ENCODE measurements at places on chromosomes 5 and 9.

GRCh38 chr5:132261881-132262845, 4.7 kb downstream of the PDLIM4 start:
- DNase-seq = no peak

DNA sequence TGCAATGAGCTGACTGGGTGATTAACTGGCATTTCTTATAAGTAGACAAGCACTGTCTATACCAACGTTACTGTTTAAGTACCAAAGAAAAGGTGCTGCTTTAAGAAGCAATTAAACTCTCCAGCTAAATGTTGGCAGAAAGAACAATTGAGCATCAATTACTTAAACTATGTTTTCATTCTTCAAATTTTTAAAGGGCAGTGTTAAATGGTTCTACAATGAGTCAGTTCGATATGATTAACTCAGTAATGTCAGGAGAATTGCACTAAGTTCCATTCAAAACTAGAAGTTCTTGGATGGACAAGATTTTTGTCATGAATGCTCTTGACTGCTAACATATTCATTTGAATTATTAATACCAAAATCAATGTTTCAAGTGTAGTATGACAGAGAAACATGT, 593.7 kb downstream of the DNAH5 start:
- DNase-seq = no peak

GRCh38 chr9:74463825-74464224, 33.3 kb upstream of the RORB start:
- no peak for DNase-seq

DNA sequence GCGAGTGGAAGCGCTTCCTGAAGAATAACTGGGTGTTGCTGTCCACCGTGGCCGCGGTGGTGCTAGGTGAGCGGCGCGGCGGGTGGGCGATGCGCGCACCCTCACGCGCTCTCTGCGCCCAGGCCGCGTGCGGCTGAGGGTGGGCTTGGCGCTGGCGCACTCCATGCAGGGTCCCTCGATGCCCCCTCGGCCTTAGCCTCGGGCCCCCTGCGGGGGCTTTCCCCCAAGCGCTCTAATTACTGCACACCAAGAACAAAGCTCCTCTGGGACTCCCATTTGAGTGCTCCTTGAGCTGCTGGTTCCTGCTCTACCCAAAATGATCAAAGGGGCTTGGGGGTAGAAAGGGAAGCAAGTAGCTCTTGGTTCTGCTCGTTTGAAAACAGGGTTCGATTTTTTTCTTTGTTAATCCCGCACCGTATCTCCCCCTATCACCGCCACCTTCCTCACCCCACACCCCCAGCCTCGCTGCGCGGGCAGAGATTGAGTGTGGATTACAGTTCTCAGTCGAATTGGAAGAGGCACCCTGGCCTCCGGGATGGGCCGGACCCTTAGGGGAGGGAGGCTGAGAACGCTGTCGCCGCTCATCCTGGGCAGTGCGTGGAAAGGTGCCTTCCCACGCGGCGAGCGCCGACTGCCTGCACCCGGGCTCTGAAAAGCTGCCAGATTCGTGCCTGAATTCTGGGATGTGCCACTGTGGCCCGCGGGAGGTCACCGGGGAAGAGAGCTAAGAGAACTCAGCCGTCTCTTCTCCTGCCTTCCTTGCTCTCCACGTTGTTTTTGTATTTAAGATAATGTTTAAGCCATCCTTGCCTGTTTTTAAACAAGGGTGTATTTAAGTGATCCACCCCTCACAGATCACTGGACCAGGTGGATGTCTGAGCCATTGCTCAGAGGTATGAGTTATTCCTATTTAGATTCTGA, 697 bp downstream of the SLC1A1 start:
- no peak for DNase-seq

- DNase-seq = no peak
These were observed 39.8 kb upstream of the ACO1 start for GRCh38 chr9:32344551-32345182.

- DNase-seq = no peak
These were observed 180.1 kb downstream of the ACTL7B start for GRCh38 chr9:108675708-108676107.

GRCh38 chr9:19119246-19119645, 8.0 kb downstream of the PLIN2 start:
- no peak for DNase-seq

- DNase-seq = no peak
These were observed 350.8 kb downstream of the DMRT2 start for GRCh38 chr9:1400983-1401382.

GRCh38 chr5:560792-561166, 36.5 kb upstream of the SLC9A3 start:
- no peak for DNase-seq

DNA sequence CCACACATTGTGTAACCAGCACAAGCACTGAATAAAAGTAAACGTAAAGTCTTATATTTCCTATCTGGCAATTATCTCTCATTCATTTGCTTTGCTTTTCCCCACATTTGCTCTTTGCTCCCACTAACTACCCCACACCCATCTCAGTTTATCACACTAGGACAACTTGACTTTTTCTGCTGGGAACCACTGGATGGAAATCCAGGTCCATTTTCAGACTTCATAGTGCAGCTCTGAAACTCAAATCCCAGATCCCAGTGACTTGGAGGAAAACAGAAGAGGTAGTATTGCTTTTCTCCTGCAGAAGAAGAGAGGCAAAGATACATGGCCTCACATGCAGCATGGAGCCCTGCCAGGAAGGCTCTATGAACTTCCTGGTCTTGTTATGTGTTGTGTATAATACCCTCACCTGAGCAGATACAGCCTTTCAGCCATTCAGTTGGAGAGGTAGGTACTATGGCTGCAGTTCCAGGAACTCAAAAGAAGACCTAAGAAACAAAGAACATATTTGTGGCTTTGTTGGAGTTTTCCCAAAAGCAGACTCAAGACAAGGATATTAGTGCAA, 90.0 kb upstream of the NIPBL start:
- DNase-seq = no peak

DNA sequence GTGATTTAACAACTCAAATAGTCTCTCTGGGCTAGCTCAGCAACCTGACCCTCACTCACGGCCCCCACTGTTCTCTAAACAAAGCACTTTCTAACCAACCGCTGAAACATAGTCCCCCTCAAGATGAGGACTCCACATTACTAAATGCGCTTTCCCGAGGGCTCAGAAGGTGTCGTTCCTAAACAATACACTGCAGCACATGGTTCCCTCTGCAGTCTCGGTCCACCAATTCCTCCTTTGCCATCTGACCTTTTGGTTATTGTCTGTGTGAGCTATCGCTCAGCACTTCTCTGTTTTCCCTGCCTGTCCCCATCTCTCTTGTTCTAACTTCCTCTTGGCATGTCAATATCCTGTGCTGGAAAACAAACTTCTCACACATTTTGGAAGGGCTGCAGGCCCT, 7.2 kb downstream of the EPB41L4A start:
- no peak for DNase-seq
